ENCODE measurements at places on chromosomes 1 and 21.
A peak's percentile ranks its signal among the peaks of the same experiment; 100 is the strongest.

GRCh38 chr1:28894785-28895184 lies 19.6 kb upstream of the EPB41 start:
- DNase-seq: no peak

DNA sequence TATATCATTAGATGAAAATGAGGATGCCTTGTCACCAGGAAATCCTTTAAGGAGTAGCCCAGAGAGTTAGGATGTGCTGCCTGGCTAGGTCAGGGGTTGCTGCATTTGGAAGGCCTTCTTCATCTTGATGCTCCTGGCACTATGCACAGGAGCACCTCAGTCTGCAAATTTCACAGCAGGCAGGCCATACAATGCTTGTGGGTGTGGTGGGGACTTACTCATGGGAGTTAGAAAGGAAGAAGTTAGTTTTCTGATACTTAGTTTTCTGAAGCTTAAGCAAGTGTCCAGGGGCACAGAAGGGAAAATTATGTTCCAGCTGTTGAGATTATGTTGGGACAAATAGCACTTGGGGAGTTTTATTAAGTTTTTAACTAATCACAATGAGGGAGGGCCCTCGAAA lies 11.4 kb downstream of the HLX start:
- DNase-seq: no peak

DNA sequence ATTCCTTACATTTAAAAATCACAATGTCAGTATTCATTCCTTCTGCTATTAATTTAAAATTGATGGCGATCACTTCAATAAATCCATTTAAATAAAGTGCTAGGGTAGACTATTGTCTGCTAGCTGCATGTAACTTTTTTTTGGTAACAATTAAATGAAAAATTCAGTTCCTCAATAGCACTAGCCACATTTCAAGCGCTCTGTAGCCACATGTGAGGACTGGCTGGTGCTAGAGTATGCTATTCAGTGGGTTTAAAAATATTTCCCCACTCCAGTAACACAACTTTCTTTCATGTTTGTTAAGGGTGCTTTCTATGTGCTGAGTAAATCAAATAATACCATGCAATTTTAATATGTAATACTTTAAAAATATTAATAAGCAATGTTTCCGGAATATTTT lies 108.2 kb downstream of the LTN1 start:
- no peak for DNase-seq

GRCh38 chr1:65265296-65265650 lies 44.1 kb upstream of the DNAJC6 start:
- DNase-seq: no peak

DNA sequence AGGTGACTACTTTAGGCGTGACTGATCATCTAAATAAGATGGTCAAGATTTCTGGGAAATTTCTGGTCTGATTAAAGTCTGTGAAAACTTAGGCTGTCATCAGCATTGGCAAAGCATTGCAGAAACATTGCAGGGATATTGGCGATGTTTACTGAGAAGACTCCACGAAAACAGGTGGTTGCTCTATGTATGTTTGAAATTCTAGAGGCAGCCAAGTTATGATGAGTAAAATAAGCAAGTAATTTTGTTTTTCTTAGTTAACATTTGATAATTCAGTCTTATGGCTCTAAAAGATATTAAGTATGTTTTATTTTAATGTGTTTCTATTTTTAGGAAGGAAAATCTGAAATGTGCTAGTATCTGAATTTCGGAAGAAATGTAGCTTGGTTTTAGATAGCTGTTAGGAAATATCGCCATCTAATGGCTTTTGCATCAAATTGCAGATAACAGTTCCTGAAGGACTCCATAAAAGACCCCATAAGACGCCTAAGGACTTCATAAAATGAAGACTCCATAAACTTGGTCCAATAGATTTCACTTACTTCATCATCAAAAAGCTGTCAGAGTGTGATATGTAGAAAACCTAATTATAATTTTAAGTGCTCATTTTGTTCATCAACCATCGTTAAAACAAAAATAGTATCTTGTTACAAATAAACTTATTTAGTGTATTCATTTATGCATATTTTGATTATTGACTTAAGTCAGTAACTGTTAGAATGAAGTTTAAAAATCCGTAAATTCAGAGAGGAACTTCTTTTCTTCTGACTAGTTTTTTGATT lies 344.6 kb downstream of the RYR2 start:
- peak; percentile 18 for DNase-seq

DNA sequence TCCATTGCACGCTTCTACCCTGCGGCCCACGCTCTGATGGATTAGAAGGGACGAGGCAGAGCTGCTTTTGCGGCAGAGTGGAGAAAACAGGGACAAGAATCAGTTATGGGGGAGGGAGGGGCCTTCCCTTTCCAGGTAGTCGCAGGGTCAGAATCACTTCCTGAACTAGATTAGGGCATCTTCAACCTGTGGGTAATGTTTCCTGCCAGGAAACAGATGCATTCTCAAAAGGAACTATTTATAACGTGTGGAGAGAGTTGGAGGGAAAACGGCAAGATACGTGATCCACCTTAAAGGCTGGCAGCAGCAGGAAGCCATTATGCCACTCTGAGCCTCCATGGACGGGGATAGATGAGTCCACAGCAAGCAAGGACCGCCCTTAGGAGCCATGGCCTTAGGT lies 59.9 kb upstream of the CNTN2 start:
- no peak for DNase-seq

DNA sequence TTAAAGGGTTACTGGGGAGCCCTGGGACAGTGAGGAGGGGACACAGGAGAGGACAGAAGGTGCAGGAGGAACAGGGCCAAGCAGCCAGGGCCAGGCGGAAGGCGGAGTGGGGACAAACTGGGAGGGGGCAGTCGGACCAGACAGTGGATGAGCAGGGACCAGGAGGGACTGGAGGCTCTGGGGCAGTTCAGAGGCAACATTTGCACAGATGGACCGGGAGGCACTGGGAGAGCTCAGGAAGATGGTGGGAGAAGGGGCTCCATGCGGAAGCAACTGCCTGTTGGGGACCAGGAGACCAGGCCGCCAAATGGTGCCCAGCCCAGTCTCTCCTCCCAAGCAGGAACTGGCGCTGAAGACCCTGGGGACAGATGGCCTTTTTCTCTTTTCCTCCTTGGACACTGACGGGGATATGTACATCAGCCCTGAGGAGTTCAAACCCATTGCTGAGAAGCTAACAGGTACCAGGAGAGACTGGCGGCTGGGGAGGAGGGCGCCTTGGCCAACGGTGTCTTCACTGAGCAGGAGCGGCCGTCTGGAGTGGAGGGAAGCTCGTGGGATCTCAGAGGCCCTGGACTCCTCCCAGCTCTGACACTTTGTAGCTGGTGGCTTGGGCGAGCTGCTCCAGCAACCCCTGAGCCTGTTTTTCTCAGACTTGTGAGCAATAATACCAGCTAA lies 847 bp downstream of the SELENON start:
- DNase-seq: no peak

GRCh38 chr1:155078469-155079209 lies at the start of gene EFNA3:
Gene EFNA3 (plus strand): TSS chr1:155078837. CDS start chr1:155078942, 105 bp downstream.
- peak; percentile 17 for DNase-seq

DNA sequence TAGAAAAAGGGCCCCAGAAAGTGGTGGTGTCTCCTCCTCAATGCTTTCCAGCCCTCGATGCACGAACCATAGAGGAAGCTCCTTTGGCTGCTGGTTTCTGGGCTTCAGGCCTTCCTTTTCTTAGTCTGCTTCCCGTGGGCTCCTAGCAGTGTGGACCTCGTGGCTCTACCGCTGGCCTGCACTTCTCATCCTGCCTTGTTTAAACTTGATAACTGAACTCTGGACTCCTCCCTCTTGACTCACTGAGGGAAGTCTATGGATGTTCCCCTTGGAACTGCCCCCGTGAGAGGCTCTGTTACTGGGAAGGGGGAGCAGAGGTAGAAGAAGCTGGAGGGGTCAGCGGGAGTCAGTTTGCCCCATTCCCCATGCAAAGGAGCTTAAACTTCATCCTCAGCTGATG lies 75.3 kb upstream of the WDR26 start:
- DNase-seq: no peak

- DNase-seq: no peak
These were observed 417.3 kb upstream of the PROX1 start for GRCh38 chr1:213570487-213570886.

DNA sequence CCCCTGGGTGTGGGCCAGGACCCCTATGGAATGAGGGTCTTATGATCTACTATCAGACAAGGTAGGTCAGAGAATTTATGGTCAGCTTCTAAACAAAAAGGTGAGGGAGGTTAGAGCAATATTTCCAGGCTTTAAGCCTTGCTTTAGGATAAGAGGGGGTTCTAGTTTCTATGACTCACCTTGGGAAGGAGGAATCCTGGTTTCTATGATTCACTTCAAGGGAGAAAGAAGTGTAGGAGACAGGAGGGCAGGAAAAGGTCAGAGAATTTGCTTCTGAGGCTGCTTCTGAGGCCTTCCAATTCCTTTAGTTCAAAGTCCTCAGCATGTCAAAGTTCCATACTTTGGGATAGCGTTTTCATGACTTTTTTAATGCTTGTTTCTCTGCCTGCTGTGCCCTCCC lies 35.2 kb downstream of the RGL1 start:
- no peak for DNase-seq

DNA sequence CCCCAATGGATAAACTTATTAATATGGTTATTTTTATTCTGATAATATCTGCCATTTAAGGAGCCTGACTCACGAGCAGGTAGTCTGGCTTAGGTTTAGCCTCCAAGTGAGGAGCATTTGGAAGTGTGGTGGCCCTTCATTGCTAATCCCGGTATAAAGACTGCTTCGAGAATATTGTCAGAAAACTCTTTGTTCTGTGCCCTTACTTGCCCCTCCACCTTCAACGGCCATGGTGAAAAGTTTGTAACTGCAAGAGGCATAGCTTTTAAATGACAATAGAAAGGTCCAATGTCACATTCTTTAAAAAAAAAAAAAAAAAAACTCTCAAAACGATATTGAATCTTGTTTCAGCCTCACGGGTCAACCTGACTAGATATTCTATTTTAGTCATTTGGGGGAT lies 157.4 kb upstream of the PROX1 start:
- DNase-seq: no peak

- DNase-seq: no peak
These were observed 27.0 kb upstream of the IL12RB2 start for GRCh38 chr1:67280696-67281095.

- DNase-seq: no peak
These were observed 286.9 kb upstream of the USP25 start for GRCh38 chr21:15442743-15443469.

DNA sequence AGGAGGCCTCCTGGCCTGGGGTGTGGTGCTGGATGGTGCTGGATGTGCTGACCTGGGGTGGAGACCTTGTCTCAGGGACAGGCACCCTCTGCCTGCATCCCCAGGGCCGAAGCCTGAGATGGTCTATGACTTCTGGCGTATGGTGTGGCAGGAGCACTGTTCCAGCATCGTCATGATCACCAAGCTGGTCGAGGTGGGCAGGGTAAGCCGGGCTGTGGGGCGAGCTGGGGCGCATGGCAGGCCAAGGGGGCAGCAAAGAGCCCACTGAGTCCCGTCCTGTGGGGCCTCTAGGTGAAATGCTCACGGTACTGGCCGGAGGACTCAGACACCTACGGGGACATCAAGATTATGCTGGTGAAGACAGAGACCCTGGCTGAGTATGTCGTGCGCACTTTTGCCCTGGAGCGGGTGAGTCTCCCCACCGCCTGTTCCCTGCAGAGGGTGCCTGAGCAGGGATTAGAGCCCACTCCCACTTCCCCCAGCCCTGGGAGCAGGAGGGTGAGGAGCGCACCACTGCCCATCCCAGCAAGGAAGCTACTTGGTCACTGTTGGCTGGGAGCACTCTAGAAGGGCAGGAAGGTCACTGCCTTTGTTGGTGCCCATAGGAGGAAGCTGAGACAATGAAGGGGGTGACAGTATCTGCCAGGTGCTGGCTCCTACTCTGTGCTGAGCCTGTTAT lies 75.2 kb downstream of the PTPRU start:
- no peak for DNase-seq

- DNase-seq: no peak
These were observed 28.9 kb downstream of the SLC35F3 start for GRCh38 chr1:233933339-233933738.

- no peak for DNase-seq
These were observed 7.4 kb downstream of the EFNA4 start for GRCh38 chr1:155070721-155071569.

- DNase-seq: no peak
These were observed 56.9 kb downstream of the KAZN start for GRCh38 chr1:14655385-14655784.

DNA sequence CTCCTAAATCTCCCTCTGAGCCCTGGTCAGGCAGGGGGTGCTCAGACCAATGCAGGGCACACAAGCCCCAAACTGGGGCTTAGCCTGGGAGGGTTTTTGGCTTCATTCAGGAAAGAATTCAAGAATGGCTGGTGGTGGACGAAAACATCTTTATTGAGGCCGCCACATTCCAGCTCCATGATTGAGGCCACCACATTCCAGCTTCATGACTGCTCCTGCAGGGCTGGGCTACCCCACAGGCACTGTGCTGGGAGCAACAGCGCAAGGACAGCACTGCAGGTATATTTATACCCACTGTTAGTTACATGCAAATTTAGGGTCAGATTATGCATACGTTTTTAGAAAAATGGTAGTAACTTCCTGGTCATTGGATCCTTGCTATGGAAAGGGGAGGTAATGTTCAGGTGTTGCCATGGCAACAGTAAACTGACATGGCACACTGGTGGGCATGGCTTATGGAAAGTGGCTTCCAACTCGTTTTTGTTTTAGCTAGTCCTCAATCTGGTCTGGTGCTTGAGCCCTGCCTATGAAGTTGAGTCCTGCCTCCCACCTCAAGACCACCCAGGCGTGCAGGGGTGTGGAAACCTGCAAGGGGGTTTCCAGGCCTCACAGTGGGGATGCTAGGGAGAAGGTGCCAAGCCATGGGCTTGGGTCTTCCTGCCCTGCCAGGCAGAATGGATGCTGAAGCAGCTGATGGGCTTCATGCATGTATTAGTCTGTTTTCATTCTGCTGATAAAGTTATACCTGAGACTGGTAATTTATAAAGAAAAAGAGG lies 348.7 kb upstream of the AJAP1 start:
- no peak for DNase-seq

- no peak for DNase-seq
These were observed 9.3 kb downstream of the NEK7 start for GRCh38 chr1:198165927-198166647.

DNA sequence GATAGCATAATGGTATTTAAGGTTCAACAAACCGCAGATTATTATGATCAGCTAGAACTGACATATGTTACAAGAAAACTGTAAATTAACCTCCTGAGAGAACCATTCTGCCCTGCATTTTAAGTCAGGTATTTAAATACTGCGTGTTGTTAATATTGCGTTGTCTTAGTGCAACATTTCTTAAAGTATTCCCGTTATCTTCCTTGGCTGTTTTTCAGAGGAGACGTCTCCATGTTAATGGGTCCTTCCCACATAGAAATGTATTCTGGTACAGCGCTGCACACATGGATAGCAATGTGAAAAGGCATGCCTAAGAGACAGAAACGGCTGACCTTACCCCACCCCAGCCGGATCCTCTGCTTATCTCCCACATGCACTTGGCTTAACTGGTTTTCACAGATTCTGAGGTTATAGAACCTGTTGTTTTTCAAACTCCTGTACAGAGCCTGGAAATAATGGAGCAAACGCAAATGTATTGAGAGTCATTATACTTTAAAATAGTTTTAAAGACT lies 22.8 kb upstream of the DEGS1 start:
- DNase-seq: no peak

Data from SW 1271 (cell line).